Natural killer cell treated with Interleukin-12 subunit alpha and Interleukin-12 subunit beta and Interleukin-15 and Interleukin-18, amount 100 ng/mL, for 72 hours (primary cell): ENCODE measurements at places on chromosomes 3 and 15.

GRCh38 chr3:52231502-52232278, 6.2 kb upstream of the TLR9 start:
- H3K4me1 ChIP-seq: peaks cover 9% of the 10 kb centered on the region
- peak overlapping the region; percentile 53 for H3K27ac ChIP-seq
- H3K36me3 ChIP-seq: no peaks in the 10 kb centered on the region

GRCh38 chr3:65615329-65615728, 423.4 kb downstream of the MAGI1 start:
- H3K27me3 ChIP-seq: no peaks in the 10 kb centered on the region
- H3K36me3 ChIP-seq: no peaks in the 10 kb centered on the region
- DNase-seq: no peak
- no peak overlapping the region for H3K27ac ChIP-seq
- H3K4me1 ChIP-seq: no peaks in the 10 kb centered on the region
- H3K4me3 ChIP-seq: no peak overlapping the region

- H3K4me3 ChIP-seq: no peak overlapping the region
- DNase-seq: no peak
- peaks cover 5% of the 10 kb centered on the region for H3K36me3 ChIP-seq
- H3K4me1 ChIP-seq: peaks cover 3% of the 10 kb centered on the region
- no peak overlapping the region for H3K27ac ChIP-seq
Measured at GRCh38 chr3:120775411-120775810, 32.9 kb downstream of the GTF2E1 start.

DNA sequence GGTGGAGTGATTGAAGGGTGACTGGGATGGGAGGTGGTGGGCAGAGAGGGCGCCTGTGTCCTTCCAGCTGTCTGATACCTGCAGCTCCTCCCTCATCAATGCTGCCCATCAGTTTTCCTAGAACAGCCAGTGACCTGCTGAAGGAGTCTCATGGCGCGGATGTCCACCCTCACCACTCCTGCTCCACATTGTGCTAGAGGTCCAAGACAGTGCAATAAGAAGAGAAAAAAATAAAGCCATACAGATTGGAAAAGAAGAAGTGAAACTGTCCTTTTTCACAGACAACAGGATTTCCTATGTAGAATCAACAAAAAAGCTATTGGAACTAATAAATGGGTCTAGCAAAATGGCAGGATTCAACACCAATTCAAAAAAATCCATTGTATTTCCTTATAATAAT, 7.4 kb downstream of the ZDHHC19 start:
- H3K4me1 ChIP-seq: peaks cover 20% of the 10 kb centered on the region
- H3K27me3 ChIP-seq: no peaks in the 10 kb centered on the region
- DNase-seq: no peak

DNA sequence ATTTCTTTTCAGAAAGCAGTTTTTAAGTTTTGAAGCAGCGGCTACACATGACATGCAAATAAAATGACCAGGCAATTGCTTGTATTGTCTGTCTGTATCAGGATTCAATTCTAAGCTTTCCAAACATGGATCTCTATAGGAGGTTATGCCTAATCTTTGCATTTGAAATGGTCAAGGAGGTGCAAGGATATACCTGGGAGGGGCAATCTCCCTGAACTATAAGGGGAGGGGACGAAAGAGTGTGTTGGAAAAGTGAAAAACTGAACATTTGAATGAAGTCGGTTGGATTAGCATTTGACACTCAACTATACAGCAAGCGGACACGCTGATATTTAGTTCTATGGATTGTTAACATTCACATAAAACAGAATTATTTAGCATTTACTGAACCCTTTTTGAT, 11.7 kb downstream of the ROBO2 start:
- no peak overlapping the region for H3K4me3 ChIP-seq
- no peak for DNase-seq
- no peaks in the 10 kb centered on the region for H3K27me3 ChIP-seq
- H3K4me1 ChIP-seq: no peaks in the 10 kb centered on the region
- H3K36me3 ChIP-seq: no peaks in the 10 kb centered on the region

DNA sequence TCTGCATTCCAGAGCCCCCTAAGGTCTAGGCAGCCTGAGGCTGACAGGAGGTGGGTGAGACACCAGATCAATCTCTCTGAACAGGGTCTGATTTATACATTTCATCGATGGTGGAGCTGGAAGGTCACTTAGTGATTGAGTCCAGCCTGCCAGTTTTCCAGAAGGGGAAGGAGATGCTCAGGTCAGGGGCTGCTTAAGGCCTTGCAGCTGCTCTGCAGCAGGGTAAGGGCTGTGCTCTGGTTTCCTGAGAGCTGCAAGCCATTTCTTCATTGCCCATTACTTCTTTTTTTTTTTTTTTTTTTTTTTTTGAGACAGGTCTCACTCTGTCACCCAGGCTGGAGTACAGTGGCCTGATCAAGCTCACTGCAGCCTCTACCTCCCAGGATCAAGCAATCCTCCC, 10.7 kb downstream of the TADA3 start:
- peaks cover 21% of the 10 kb centered on the region for H3K36me3 ChIP-seq
- H3K4me1 ChIP-seq: peaks cover 53% of the 10 kb centered on the region
- no peaks in the 10 kb centered on the region for H3K27me3 ChIP-seq
- DNase-seq: no peak
- peak overlapping the region; percentile 13 for H3K4me3 ChIP-seq
- peak overlapping the region; percentile 99 for H3K27ac ChIP-seq
